Left kidney (tissue), 8 donors: ENCODE measurements at places on chromosomes 3 and 15. TPM values are rescaled to one million over a fixed set of nuclear protein-coding genes. Genes with fewer than 3 reads are reported as not detected.

NAALADL2 gene
- 19.9 TPM for polyA plus RNA-seq

LRRC49 gene
- polyA plus RNA-seq = 20.9 TPM

PHC3 gene
- polyA plus RNA-seq = 35.6 TPM

MORC1 gene
- 0.57 TPM for polyA plus RNA-seq

NPRL2 gene
- polyA plus RNA-seq = 34.8 TPM

TLR9 gene
- 0.18 TPM for polyA plus RNA-seq

POLG gene
- polyA plus RNA-seq = 54.9 TPM

SHC4 gene
- polyA plus RNA-seq = 3.1 TPM

LRRC57 gene
- polyA plus RNA-seq = 27.1 TPM

MYZAP gene
- polyA plus RNA-seq = 5.3 TPM

EHHADH gene
- polyA plus RNA-seq = 30.8 TPM

CYP1A2 gene
- polyA plus RNA-seq = 0.18 TPM

TMOD2 gene
- polyA plus RNA-seq = 5.7 TPM
